ENCODE measurements at places on chromosomes 2 and 18.

- DNase-seq: no peak
Measured at GRCh38 chr2:15858466-15858865, 81.9 kb upstream of the MYCN start.

GRCh38 chr18:4060427-4061281, 394.5 kb downstream of the DLGAP1 start:
- no peak for DNase-seq

DNA sequence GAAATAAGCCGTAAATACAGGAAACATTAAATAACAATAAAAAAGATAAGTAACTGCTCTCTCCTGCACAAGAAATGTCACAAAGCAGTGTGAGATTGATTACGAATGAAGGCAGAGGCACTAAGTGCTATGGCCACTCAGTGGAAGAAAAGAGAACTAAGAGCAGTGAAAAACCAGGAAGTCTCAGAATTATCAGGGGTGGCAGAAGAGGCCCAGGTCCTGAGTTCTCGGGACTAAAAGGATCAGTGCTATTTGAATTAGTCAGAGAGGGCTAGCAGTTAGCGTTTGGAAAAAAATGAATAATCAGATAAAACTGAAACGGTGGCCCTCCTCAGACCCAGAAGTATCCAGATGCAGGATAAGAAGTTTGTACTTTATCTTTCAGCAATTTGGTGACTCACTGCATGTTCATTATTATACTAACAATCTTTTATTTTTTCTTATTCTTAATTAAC, 367.1 kb downstream of the ZEB2 start:
- DNase-seq: no peak

- no peak for DNase-seq
Measured at GRCh38 chr2:98164256-98164655, 77.3 kb downstream of the VWA3B start.

GRCh38 chr2:172293952-172294351, 133.4 kb upstream of the ITGA6 start:
- no peak for DNase-seq

DNA sequence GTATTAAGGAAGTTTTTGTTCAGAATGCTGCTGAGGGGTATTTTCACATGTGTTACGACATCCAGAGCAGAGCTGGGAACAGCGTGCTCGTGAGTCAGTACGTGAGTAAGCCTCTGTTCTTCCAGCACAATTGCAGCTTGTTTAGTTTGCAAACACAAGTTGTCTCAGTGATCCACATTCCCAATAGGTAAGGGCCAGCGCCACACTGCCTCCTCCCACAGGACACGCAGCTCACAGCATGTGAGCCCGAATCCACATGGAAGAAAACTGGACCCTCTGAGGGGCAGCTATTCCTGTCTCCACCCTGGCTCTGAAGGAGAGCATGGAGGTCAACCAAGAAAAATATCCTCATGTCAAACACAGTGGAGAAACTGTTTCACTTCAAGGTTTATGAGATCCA, 173.9 kb upstream of the PID1 start:
- no peak for DNase-seq

DNA sequence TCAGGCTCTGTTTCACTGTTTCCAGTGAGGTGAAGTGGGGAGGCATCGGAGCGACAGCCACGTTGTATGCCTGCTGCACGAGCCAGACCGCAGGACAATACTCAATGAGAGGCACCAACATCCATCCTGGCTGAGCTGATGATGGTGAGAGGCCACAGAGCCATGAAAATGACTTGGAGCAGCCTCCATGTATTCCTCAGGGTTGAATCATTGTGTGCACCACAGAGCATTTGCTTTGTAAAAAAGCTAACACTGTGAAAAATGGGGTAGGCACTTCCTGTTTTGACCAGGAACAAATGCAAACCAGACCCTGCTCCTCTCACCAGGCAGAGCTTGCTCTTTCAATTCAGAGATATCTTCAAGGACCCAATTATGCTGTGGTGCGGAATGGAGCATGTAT, 87.2 kb downstream of the LPIN1 start:
- no peak for DNase-seq

- no peak for DNase-seq
Measured at GRCh38 chr2:157345647-157346389, 20.2 kb upstream of the ERMN start.

- DNase-seq: no peak
Measured at GRCh38 chr18:31513189-31513935, 15.4 kb downstream of the DSG2 start.

GRCh38 chr2:68784915-68785314, 50.3 kb downstream of the ARHGAP25 start:
- no peak for DNase-seq

- no peak for DNase-seq
Measured at GRCh38 chr2:197713271-197713670, 8.1 kb downstream of the MARS2 start.

GRCh38 chr2:122261911-122262310, 506.5 kb downstream of the TSN start:
- DNase-seq: no peak

GRCh38 chr18:63409301-63409700, 13.0 kb downstream of the VPS4B start:
- DNase-seq: no peak

GRCh38 chr2:56244911-56245530, 61.2 kb downstream of the CCDC85A start:
- no peak for DNase-seq

DNA sequence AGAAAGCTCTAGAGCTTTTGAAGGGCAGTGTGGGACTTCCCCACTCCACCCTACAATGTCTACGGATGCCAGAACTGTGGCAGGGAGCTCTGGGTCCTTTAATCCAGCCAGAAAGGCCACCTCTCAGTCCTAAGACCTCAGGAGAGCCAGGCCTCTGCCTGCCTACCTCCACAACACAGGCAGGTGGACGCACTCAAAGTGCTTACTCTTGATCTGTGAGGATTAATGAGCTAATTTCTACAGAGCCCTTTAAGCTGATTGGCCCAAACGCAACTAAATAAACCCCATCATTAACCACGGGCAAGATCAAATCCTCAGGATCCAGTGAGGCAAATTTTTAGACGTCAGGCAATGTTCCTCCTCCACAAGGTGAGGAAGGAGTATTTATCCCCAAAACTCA, 8.1 kb downstream of the STK39 start:
- no peak for DNase-seq

DNA sequence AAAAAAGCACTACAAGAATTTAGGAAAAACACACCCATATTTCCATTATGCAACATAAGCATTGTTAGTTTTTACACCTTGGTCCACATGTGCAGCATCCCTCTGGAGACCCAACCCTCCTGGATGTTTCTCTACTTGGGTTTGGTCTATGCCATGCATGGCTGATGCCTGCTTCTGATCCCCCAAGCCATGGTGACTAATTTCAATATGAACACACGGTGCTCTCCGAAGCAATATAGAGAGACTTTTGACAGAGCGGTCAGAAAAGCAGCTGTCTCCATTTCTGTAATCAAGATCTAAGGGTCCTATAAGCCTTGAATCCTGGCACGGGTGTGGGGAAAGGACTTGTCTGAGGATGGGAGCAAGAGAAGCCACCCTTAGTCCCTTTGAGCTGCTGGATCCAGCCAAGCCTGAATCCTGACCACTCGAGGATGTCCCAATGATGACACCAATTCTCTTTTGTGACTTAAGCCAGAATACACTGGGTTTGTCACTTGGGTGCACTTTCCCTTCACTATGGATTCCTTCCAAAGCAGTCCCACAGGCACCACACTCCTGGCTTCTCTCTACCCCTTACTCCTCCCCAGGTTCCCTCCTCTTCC, 91.5 kb downstream of the ACTR2 start:
- no peak for DNase-seq

DNA sequence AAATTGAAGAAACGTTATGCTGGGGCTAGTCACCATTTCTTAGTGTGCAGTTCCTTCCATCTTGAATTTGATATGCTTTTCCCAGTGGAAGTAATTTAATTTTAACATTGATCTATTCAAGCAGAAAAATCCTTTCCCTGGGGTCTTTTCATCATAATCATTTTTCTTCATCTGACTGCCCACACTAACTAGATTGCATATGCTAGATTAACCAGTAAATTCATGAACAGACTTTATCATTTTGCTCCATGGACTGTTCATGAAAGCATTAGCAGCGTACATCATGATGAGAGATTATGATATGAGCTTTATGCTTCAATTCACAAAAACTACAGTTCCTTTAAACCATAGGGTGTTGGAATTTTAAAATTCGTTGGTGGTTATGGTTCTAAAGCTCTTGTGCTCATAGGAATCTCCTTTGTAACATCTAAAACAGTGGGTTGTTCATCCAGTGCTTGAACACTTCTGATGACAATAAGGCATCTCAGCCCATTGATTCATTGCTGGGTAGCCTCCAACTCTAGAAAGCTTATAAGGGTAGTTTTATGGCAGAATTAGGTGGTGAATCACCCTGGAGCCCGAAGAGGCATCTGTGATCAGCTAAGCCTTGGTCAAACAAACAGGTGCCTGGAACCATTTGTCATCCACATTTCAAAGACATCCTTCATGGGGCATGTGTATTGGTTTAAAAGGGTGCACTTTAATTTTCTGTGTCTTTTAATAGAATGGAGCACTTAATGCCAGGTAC, 77.2 kb upstream of the NDUFV2 start:
- no peak for DNase-seq

GRCh38 chr2:96955762-96956161, 30.6 kb downstream of the FAM178B start:
- DNase-seq: no peak

- DNase-seq: no peak
Measured at GRCh38 chr2:232386490-232386739, 7.9 kb downstream of the ALPP start.

GRCh38 chr18:2908166-2908945, 61.5 kb downstream of the EMILIN2 start:
- DNase-seq: no peak

DNA sequence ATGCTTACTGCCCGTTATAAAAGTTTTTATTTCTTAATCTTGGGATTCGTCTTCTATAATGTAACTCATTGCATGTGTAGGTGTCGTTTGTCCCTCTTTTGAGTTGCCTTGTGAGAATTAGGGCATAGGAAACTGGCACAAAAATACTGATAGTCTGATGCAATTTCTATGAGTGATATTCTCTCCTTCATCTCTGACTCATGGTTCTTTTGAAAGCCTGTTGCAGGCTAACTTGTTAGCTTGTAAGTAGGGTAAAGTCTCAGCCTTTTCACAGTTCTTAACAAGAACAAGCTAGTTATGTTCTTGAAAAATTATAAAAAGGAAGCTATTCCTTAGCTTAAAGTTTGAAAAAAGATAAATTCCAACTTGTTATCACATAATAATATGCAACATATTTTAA, 1085.4 kb upstream of the NRXN1 start:
- no peak for DNase-seq

DNA sequence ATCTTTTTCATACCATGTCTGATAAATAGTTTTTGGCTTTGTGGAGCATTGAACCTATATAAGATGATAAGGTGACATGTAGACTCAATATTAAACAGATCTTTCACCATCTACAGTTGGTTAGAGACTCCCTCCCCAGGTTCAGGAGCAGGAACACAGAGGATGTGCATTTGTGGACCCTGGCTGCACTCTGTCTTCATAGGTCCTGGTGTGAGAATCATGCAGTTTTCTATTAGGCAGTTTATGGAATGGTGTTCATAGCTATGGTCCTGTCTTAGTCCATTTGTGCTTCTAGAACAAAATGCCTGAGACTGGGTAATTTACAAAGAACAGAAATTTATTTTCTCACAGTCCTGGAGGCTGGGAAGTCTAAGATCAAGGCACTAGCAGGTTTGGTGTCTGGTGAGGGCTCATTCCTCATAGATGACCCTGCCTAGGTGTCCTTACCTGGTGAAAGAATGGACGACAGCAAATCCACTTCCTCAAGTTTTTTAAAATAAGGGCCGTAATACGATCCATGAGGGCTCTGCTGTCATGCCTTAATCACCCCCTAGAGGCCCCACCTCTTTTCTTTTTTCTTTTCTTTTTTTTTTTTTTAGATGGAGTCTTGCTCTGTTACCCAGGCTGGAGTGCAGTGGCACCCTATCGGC, 35.3 kb upstream of the FAM98A start:
- no peak for DNase-seq

DNA sequence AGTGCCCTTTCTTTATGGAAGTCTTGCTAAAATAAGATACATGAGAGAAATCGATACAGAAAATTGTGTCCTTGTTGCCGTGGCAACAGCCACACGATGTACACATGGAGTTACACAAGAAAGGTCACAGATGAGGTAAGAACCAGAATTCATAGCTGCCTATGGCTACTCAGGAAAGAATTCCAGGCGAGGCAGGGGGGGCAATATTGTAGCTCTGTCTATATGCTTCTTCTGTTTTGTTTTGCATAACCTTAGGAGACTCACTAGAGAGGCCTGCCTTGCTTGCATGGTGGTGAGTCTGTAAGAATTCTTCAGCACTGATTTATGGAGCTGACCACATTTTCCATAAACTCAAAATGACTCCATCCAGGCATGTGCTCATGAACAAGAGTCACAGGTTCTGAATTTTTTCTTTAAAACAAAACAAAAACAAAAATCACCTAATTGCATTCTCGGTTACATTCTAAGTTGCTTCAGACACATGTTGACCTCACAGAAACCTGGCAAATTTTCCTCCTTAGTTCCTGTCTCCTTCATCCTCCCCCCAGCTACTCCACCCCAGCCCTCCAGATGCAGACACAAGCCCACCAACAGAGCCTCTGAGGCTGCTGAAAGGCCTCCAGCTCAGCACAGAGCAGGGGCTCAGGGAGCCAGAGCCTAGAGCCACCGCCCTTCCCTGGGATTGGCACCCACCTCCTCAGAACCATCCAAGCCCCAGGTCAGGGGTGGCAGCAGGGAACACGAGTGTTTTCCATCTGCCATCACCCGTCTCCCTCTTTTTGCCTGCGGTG, 183.5 kb downstream of the ANTXR1 start:
- no peak for DNase-seq

DNA sequence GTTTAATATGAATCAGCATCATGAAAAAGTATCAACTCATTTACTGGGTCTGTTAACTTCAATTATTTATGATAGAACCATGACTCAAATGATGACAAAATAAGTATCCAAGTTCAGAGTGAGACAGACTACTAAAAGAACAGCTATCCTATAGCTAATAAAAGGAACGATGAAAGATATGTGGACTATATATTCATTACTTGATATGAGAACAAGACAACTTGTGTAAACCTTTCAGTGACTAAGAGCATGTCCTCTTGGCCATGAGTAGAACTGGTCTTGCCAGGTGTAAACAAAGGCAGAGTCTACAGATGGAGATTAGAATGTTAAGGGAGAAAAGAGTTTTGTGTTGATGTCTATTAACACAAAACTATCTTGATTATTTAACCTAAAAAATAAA, 360.4 kb upstream of the ZC3H15 start:
- no peak for DNase-seq

GRCh38 chr2:65231121-65231520, 3.5 kb downstream of the ACTR2 start:
- DNase-seq: no peak
